Lower lobe of right lung (tissue), 2 donors: ENCODE measurements at places on chromosomes 3 and 15. TPM values are rescaled to one million over a fixed set of nuclear protein-coding genes. Genes with fewer than 3 reads are reported as not detected.

Gene MNS1
- 2.3 TPM for total RNA-seq

DNA sequence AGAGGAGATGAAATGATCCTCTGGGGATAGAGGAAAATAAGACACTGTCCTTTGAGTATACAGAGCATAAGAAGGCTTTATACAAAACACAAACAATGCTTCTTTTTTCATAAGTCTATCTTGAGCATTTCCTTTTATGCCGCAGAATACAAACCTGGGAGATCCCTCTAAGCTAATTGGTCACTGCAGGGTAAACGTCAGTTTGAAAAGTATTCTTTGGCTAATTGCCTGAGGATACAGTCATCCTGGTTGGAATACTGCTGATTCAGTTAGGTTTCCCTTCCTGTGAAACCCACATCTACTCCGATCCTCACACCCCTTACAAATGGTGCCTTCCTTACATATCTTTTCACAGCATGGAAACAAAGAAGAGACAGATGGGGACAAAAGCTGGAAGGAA lies 10.6 kb downstream of the WNT5A start:
- DNase-seq: no peak

DNA sequence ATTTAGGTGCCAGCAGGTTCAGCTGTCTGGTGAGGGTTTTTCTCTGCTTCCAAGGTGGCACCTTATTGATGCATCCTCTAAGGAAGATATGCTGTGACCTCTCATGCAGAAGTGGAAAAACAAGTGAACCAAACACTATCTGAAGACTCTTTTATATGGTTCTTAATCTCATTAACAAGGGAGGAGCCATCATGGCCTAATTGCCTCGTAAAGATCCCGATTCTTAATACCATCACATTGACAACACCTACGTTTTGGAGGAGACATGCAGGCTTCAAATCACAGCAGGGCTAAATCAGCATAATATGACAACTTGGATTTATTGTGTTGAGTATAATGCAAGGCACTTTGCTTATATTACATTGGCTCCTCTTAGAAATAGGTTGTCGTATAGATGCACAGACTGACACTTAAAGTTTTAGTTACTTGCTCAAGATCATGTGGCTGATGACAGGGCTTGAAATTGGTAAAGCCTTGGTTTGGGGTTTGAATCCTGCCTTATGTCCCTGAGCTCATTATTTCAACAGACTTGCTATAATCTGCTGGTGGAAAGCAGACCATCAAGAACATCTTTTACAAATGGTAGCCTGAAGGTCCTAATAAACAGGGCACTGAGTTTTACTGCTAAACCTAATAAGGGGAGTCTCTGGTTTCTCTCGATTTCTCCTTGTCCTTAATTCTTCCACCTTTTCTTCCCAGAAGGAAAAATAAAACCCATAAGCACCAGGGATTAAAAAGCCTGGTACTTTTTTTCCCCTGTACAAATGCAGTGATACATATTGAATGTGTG lies 88.2 kb downstream of the PTPRG start:
- no peak for DNase-seq

- peak; percentile 42 for DNase-seq
These were observed 78.9 kb downstream of the CPN2 start for GRCh38 chr3:194272221-194272620.

DNA sequence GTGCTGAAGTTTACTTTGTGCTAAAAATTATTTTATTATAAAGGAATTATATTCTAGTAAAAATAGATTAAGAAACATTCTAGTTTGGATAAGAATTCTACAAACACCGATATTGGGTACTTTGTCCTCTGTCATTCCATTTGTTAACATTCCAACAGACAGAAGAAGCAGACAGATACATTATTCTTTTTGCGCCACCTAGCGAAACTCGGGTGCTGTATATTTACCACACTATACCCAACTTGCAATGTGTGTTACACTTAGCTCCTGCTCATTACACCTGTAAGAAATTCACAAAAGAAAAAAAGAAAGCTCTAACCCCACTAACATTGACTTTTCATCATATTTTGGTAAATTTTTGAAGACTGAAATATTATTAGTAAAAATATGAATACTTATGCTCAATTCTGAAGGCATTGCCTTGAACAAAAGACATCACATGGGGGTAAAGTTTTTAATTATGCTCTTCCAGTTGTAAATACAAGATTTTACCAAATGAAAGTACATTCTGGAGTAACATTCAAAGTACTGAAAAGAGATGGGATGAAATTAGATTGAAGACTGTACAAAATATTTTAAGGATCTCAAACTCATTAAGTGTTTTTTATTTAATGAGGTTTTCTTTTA lies 136.5 kb upstream of the MLF1 start:
- no peak for DNase-seq

DNA sequence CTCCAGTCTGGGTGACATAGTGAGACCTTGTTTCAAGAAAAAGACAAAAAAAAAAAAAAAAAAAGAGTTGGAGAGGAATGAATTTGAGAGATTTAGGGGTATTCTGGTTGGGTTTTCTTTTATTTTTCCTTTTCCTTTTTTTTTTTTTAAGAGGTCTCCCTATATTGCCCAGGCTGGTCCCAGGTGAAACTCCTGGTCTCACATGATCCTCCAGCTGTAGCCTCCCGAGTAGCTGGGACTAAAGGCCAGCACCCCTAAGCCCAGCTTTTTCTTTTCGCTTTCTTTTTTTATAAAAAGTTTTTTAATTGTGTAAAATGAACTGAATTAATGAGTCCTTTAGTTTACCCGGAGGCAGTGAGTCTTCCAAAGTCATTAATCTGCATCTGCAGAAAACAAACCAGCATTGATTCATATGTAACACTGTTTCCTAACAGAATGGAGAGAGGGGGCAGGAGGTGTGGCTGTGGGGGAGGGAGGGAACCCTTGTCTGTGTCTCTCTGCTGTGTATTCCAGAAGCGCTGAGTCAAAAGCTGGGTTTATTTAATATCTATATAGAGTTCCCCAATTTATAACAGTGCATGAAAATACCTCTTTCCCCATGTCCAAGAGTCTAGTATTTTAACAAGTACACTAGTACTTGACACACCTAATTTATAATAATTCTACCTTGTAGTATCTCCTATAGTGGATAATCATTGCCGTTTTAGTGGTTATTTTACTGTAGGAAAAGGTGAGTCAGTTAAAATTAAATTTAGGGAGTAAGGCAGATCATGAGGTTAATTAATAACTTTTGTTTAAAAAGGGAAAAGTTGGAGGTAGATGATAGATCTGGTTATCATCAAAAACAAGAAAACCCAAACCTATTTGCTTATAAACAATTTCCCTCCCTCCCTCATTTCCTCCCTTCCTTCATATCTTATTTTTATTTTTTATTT lies 2.6 kb upstream of the DPPA4 start:
- no peak for DNase-seq

Gene TRH
- not detected for total RNA-seq

DNA sequence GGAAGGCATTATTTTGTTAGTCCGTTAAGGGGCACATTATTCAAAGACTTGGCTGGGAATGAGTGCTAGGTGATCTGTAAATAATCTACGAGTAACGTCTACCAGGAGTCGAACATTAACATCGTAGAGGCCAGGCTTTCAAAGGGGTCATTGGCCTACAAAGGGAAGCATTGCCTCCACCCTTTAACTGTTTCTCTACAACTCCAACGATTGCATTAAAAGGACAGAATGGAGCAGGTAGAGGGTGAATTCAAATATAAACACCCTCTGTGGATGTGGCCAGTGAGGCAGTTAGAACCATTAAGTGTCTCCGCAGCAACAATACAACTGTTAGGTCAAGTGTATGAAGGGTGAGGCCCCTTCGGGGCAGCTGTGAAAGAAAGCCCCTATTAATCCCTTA lies 126.0 kb upstream of the LMOD3 start:
- no peak for DNase-seq

GRCh38 chr15:80518522-80518921 lies 114.3 kb downstream of the ARNT2 start:
- no peak for DNase-seq

GRCh38 chr3:30693470-30694120 lies 87.2 kb downstream of the TGFBR2 start:
- no peak for DNase-seq

- DNase-seq: peak; percentile 74
These were observed 244.5 kb downstream of the CD47 start for GRCh38 chr3:107846279-107846852.

DNA sequence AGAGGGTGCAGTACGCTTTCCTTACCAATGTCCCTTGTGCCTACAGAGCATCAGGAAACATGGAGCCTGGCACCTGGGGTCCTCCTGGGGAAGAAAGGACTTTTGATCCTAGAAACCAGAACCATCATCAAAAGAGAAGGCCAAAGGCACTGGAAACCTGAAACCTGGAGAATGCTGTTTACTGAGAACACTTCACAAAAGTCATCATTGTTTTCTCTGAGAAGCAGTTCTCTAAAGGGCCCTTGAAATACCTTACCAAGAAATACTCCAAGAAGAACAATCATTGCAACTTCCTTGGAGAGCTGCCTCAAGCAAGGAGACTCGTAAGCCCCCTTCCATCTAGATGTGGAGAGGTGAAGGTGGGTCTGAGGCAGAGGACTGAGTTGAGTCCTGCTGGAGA lies 66.0 kb downstream of the TLE3 start:
- no peak for DNase-seq
